Melanocyte of skin (primary cell): ENCODE measurements at places on chromosomes 5 and 9. TPM values are rescaled to one million over a fixed set of nuclear protein-coding genes. Genes with fewer than 3 reads are reported as not detected.

Gene SCGB3A2
- total RNA-seq: not detected in 2 replicates

Gene ORM2
- total RNA-seq: not detected in 2 replicates

Gene FOXI1
- not detected in 2 replicates for total RNA-seq

Gene FRMD3
- total RNA-seq: under 0.01 and 0.36 TPM in 2 replicates
